ENCODE measurements at places on chromosomes 6 and 20. TPM values are rescaled to one million over a fixed set of nuclear protein-coding genes. Genes with fewer than 3 reads are reported as not detected.

The LCA5 gene
- total RNA-seq, result 2.2 TPM

The TRIM31 gene
- not detected for total RNA-seq

The TFAP2A gene
- not detected for total RNA-seq

The MUC21 gene
- not detected for total RNA-seq

The ZNF391 gene
- total RNA-seq, result 0.45 TPM

The OR2B3 gene
- total RNA-seq, result not detected

The FRS3 gene
- total RNA-seq, result 3.3 TPM

The SYNDIG1 gene
- not detected for total RNA-seq

The CGA gene
- total RNA-seq, result not detected

The SLC32A1 gene
- not detected for total RNA-seq

The OXT gene
- not detected for total RNA-seq

The VSTM2L gene
- 1.5 TPM for total RNA-seq

The SULF2 gene
- total RNA-seq, result 1.8 TPM

The SGK2 gene
- total RNA-seq, result not detected

The FAM83B gene
- 0.15 TPM for total RNA-seq

The IL17F gene
- not detected for total RNA-seq

The RHAG gene
- total RNA-seq, result not detected

The SOBP gene
- 1.8 TPM for total RNA-seq

The PPP1R16B gene
- not detected for total RNA-seq

The TOX2 gene
- total RNA-seq, result 50.5 TPM

The GPR63 gene
- total RNA-seq, result 1.0 TPM

The HDGFL1 gene
- total RNA-seq, result not detected

The LPA gene
- total RNA-seq, result not detected

The PLAGL1 gene
- 8.9 TPM for total RNA-seq

The EPB41L2 gene
- 38.2 TPM for total RNA-seq

The SAMD5 gene
- total RNA-seq, result 0.50 TPM

The C20orf144 gene
- total RNA-seq, result 0.84 TPM

The FRK gene
- total RNA-seq, result 0.15 TPM

The HTR1E gene
- total RNA-seq, result not detected

The PLCB4 gene
- 1.8 TPM for total RNA-seq

All from bronchus fibroblast of lung (primary cell).